ENCODE measurements at places on chromosomes 7 and 10. TPM values are rescaled to one million over a fixed set of nuclear protein-coding genes. Genes with fewer than 3 reads are reported as not detected.
A peak's percentile ranks its signal among the peaks of the same experiment; 100 is the strongest.

DNA sequence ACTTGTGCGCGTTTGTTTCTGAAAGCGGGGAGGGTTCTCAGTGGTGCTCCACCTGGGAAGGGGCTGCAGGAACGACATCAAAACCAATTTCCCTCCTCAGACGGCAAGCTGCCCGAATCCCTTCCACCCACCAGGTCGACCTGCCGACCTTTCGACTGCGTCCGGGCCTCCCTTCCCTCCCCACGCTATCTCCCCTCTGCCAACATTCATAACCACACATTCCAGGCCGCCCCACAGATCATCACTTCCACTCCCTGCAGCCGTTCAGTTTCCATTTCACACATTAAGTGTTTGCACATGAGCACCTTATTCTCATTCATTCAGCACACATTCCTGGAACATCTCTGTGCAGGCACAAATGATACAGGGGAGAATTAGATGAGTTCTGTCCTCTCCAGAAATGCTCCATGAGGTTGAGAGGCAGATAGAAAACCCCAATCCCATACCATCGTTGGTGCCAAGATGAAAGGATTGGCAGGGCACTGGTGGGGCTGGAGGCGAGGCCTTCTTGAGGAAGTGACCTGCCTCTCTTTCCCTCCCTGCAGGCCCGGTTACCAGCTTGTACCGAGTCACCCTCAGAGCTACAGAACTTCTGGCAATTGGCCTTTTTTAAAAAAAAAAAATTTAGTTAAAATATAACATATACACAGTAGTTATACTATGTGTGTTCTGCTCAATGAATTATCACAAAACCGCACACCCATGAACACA, 70.0 kb downstream of the MINDY4 start:
- DNase-seq: no peak
- peaks cover 5% of the 10 kb centered on the region for H3K4me1 ChIP-seq
- no peak overlapping the region for H3K4me3 ChIP-seq
- H3K36me3 ChIP-seq: peaks cover 2% of the 10 kb centered on the region
- no peaks in the 10 kb centered on the region for H3K27me3 ChIP-seq

The ZC3HAV1L gene
- 2.2 TPM for total RNA-seq

GRCh38 chr10:43902842-43903241, 254.2 kb upstream of the ZNF32 start:
- H3K27me3 ChIP-seq: peaks cover 10% of the 10 kb centered on the region
- H3K4me1 ChIP-seq: no peaks in the 10 kb centered on the region
- no peak overlapping the region for H3K4me3 ChIP-seq
- no peaks in the 10 kb centered on the region for H3K36me3 ChIP-seq
- no peak for DNase-seq

The TAC1 gene
- not detected for total RNA-seq

- H3K4me3 ChIP-seq: no peak overlapping the region
- H3K4me1 ChIP-seq: peaks cover 11% of the 10 kb centered on the region
- no peaks in the 10 kb centered on the region for H3K27me3 ChIP-seq
Observed at GRCh38 chr7:7996568-7996967, 28.0 kb downstream of the GLCCI1 start.

The SERPINE1 gene
- 2.5 TPM for total RNA-seq

The AQP1 gene
- 0.83 TPM for total RNA-seq

GRCh38 chr7:148814922-148815559, 69.0 kb downstream of the EZH2 start:
- H3K27me3 ChIP-seq: no peaks in the 10 kb centered on the region
- DNase-seq: no peak

- no peak overlapping the region for H3K27ac ChIP-seq
- H3K4me1 ChIP-seq: peaks cover 6% of the 10 kb centered on the region
- no peak overlapping the region for H3K4me3 ChIP-seq
- no peak for DNase-seq
- no peaks in the 10 kb centered on the region for H3K36me3 ChIP-seq
Observed at GRCh38 chr7:99990460-99990852, 14.6 kb upstream of the AZGP1 start.

DNA sequence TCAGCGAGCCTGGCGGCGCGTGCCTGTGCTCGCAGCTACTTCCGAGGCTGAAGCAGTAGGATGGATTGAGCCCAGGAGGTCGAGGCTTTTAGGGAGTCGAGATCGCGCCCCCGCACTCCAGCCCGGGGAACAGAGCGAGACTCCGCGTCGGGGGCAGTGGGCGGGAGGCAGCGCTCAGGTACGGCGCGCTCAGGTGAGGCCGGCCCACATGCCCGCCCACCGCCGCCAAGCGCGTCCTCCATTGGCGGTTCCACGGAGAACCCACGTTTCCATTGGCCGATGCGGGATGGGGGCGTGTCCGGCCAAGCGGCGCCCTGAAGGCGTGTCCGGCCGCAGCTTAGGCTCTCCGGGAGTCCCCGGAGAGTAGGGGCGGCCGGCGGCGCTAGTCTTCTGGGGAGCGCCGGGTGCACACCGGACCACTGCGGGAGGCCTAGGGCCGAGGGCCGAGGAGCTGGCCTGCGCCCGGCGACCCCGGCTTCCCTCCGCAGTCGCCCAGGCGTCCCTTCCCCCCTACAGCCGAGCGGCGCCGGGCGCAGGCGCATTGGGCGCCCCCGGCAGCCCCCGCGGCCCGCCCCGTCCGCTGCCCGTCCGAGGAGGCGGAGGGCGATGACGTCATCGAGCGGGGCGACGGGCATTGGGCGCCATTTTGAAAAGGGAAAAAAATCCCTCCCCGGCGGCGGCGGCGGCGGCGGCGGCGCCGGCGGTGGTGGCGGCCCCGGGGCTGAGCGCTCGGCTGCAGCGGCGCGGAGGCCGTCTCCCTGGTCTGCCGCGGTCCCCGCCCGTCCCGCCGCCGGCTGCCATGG, at the start of gene PPP2R2D:
TSS of gene PPP2R2D (plus strand) at position 659 of the 803 bp plus-strand sequence. CDS start at position 800, 141 bp downstream.
- peak within 1 kb of the TSS; percentile 92 for H3K4me3 ChIP-seq
- peaks cover 37% of the 10 kb centered on the region for H3K4me1 ChIP-seq
- no peaks in the 10 kb centered on the region for H3K36me3 ChIP-seq
- peak within 1 kb of the TSS; percentile 94 for H3K27ac ChIP-seq
- peak; percentile 95 for DNase-seq

- no peaks in the 10 kb centered on the region for H3K4me1 ChIP-seq
- no peak for DNase-seq
- no peak overlapping the region for H3K4me3 ChIP-seq
- no peaks in the 10 kb centered on the region for H3K36me3 ChIP-seq
- H3K27me3 ChIP-seq: no peaks in the 10 kb centered on the region
Observed at GRCh38 chr7:90972906-90973550, 291.2 kb upstream of the FZD1 start.

DNA sequence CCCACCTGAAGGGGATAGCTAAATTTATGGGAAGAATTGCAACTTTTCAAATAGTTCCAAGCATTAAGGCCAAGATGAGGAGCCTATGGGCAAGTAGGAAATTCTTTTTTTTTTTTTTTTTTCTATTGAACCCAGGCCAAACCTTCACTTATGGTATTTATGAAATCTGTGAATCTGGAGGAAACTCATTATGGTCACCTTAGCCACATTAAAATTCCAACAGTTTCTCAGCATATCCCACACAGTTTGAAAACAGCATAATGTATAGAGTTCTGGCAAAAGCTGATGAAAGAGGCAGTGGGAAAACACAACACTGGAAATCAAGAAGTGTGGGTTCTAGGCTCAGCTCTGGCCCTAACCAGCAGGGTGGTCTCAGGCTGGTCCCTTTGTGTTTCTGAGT, 236.9 kb downstream of the PTEN start:
- H3K4me3 ChIP-seq: no peak overlapping the region
- DNase-seq: no peak
- no peaks in the 10 kb centered on the region for H3K4me1 ChIP-seq

The CTAGE4 gene
- total RNA-seq: not detected

The MTERF1 gene
- total RNA-seq: 20.3 TPM

DNA sequence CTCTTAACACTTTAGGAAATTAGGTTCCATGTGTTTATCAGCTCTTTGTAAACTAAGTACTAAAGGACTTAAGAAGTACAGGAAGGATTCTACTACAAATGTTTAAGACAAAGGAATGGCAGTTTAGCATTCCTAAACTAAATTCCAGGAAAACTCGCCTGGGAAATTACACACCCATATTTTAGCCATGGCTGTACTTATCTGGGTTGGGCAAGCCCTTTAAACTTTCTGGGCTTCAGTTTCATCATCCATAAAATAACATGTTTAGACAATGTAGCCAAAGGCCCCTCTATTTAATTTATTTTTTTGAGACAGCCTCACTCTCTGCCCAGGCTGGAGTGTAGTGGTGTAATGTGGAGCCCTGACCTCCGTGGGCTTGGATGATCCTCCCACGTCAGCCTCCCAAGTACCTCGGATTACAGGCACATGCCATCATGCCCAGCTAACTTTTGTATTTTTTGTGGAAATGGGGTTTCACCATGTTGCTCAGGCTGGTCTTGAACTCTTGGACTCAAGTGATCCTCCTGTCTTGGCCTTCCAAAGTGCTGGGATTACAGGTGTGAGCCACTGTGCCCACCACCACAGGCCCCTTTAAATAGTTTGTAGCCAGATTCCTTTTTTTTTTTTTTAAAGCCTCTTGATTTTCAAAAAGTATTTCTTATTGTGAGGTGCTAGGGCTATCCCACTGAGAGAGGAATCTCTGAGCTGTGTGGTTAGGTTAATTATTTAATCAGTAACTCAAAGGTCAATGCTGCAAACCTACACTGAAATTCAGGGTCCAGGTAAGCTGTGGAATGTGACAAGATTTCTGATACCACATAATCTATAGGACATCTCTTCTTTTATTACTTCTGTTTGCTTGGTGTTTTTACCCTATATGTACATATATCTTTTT, 32.1 kb downstream of the TMEM60 start:
- H3K4me1 ChIP-seq: peaks cover 25% of the 10 kb centered on the region
- no peaks in the 10 kb centered on the region for H3K27me3 ChIP-seq
- no peak overlapping the region for H3K4me3 ChIP-seq
- H3K27ac ChIP-seq: peak overlapping the region; percentile 77
- peaks cover 4% of the 10 kb centered on the region for H3K36me3 ChIP-seq

- H3K27me3 ChIP-seq: peaks cover 34% of the 10 kb centered on the region
- DNase-seq: no peak
- H3K36me3 ChIP-seq: no peaks in the 10 kb centered on the region
- no peak overlapping the region for H3K27ac ChIP-seq
Observed at GRCh38 chr10:45235798-45236220, 79.6 kb downstream of the OR13A1 start.

- H3K4me1 ChIP-seq: no peaks in the 10 kb centered on the region
- no peaks in the 10 kb centered on the region for H3K36me3 ChIP-seq
- no peak overlapping the region for H3K27ac ChIP-seq
- no peak overlapping the region for H3K4me3 ChIP-seq
Observed at GRCh38 chr7:151289891-151290290, 41.4 kb upstream of the SMARCD3 start.

GRCh38 chr7:140607441-140607989, 33.1 kb downstream of the DENND2A start:
- no peak for DNase-seq
- H3K36me3 ChIP-seq: no peaks in the 10 kb centered on the region
- no peak overlapping the region for H3K4me3 ChIP-seq
- peaks cover 17% of the 10 kb centered on the region for H3K27me3 ChIP-seq
- no peaks in the 10 kb centered on the region for H3K4me1 ChIP-seq

DNA sequence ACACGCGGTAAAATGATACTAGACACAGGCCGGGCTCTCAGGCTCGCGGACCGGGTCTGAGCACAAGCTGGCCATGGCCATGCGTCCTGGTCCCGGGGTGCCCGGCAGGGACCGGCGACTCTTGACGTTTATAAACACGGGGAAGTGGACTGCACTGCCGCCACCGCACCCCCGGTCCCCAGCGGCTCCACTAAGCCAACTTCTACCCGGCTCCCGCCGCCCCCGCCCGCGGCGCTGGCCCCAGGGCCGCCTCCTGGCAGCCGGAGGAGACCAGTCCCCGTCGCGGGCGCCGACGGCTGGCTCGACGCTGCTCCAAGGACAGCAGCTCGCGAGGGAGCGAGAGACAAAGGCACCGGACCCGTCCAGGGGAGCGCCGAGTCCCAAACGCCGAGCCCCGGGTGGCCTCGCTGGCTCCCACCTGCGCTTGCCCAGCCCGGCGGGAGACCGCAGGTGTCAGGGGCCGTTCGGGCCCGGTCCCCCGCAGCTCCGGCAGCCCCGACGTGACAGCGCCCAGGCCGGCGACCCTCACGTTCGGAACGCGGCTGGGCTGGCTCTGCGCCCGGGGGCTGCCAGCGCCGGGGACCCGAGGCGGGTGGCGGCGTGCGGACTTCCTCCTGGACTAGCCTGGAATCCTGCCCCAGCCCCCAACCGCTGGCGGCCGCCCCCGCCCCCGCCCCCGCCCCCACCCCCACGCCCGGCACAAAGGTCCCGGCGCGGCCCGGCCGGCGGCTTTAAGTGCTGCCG, 517 bp downstream of the ITGB1 start:
- H3K36me3 ChIP-seq: peaks cover 8% of the 10 kb centered on the region
- peak overlapping the region; percentile 96 for H3K4me3 ChIP-seq
- H3K27me3 ChIP-seq: no peaks in the 10 kb centered on the region
- peak overlapping the region; percentile 96 for H3K27ac ChIP-seq

The PTPN20 gene
- 0.82 TPM for total RNA-seq

DNA sequence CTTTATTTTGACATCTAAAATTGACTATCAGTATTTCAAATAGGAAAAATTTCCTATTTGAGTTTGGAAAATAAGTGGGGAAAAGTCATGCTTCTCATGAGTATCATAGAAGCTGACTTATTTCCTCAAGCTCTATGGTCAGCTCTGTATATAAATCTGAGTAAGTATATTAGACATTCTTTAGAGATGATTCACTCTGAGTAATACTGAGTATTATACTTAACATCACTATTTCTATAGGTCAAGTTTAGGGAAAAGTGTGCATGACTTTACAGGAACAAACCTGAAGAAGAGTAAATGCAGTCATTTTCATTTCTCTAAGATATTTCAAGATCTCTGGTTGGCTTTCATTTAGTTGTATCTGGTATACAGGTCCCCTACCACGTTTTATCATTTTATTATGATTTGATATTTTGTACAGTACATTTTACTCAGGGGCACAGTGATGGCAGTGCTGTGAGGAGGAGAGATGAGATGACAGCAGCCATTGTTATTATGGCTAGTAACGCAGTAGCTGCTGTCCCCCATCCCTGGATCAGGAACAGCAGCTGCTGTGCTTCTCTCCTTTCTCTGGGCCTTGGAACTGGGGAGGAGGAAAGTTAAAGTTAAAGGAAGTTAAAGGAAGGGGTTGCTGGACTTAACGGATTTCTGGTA, 15.2 kb downstream of the SND1 start:
- H3K4me3 ChIP-seq: no peak overlapping the region
- H3K36me3 ChIP-seq: peaks cover 13% of the 10 kb centered on the region
- no peaks in the 10 kb centered on the region for H3K27me3 ChIP-seq

The PON1 gene
- not detected for total RNA-seq
